ENCODE measurements at places on chromosomes 5 and 9. TPM values are rescaled to one million over a fixed set of nuclear protein-coding genes. Genes with fewer than 3 reads are reported as not detected.

The STING1 gene
- total RNA-seq = 36.3 TPM

The SOX30 gene
- not detected for total RNA-seq

The HMCN2 gene
- total RNA-seq = not detected

The IL9 gene
- not detected for total RNA-seq

The TAF1L gene
- under 0.01 TPM for total RNA-seq

The DOK3 gene
- 2.2 TPM for total RNA-seq

The TAF11L5 gene
- not detected for total RNA-seq

The HTR4 gene
- total RNA-seq = not detected

The NEK6 gene
- total RNA-seq = 38.4 TPM

The CAMK4 gene
- 4.2 TPM for total RNA-seq

The TMEM215 gene
- total RNA-seq = not detected

The SLC9A3 gene
- 1.5 TPM for total RNA-seq

The ORM1 gene
- not detected for total RNA-seq

The SUB1 gene
- total RNA-seq = 123 TPM

The MOCS2 gene
- total RNA-seq = 32.6 TPM

The OMD gene
- total RNA-seq = not detected

The GFM2 gene
- total RNA-seq = 49.8 TPM

The PCDHGA6 gene
- 4.8 TPM for total RNA-seq

The SLC6A18 gene
- total RNA-seq = not detected

The CDC23 gene
- total RNA-seq = 19.3 TPM

The NMUR2 gene
- under 0.01 TPM for total RNA-seq

The FGD3 gene
- total RNA-seq = not detected

The PCDHA2 gene
- total RNA-seq = under 0.01 TPM

The CNTNAP3 gene
- 1.4 TPM for total RNA-seq

The MARCOL gene
- not detected for total RNA-seq

The C5orf58 gene
- under 0.01 TPM for total RNA-seq

The IRX2 gene
- not detected for total RNA-seq

The RANBP6 gene
- total RNA-seq = 60.1 TPM

The ESM1 gene
- total RNA-seq = 0.22 TPM

The REEP2 gene
- 5.9 TPM for total RNA-seq

The FOXI1 gene
- total RNA-seq = not detected

The PSD2 gene
- under 0.01 TPM for total RNA-seq

The GRXCR2 gene
- not detected for total RNA-seq

The NR6A1 gene
- total RNA-seq = 0.66 TPM

The LRRC26 gene
- total RNA-seq = not detected

The FCN2 gene
- not detected for total RNA-seq

The NPM1 gene
- 854 TPM for total RNA-seq

The SPATA6L gene
- total RNA-seq = 0.43 TPM

The IFNK gene
- not detected for total RNA-seq

The ST6GALNAC4 gene
- total RNA-seq = 95.6 TPM

The GARIN3 gene
- not detected for total RNA-seq

The ITGA1 gene
- 237 TPM for total RNA-seq

Measured in placental pericyte (primary cell).